ENCODE measurements at places on chromosomes 7 and 10.

DNA sequence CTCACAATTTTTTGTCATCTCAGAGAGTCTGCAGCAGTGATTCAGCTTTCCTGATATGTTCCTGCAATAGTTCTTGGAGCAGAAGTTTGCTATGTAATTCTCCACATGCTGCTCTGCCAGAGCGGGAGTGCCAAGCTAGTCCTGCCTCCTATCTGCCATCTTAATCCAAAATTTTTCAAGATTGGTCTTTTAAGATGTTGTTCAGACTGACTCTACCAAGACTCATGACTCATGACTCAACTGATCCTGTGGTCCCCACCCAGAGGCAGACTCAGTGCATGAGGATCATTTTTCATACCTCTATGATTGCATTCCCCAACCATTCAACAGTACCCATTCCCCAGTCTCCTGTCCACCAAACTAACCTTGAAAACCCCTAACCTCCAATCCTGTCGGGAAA lies 470.8 kb downstream of the INHBA start:
- no peak for DNase-seq

DNA sequence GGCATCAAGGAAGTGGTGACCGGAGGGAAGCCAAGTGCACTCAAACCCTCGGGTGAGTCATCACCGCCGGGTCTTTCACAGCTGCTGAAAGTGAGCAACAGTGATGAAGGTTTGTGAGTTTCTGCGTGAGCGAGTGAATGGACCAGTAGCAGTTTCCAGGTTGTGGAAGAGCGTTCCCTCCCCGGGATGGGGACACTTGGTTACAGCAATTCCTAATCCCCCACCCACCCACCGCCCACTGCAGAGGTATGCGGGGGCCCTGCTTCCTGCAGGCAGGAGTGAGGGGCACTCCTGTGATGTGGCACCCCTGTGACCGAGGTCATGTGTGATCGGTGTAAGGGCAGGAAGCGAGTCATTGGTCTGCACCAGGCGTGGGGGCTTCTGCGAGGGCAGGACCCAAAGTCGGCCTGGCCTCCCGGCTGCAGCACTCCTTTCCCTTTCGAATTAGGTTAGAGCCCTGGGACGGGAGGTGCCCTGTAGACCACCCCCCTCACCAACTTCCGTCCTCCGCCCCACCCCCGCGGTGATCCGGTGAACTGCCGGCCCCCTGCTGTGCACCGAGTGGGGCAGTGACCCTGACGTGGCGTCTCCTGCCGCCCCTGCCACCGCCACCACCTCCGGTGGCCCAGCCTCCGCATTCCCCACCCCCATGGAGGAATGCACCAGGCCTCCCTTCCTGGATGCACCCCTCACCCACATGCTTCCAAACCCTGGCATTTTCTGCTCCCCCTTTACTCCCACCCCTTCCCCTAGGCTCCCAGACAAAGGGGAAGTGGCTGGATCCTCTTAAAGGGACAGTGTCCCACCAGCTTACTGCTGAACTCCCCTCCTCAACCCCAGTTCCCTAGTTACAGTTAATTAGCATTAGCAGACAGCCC lies 10.9 kb downstream of the LIMK1 start:
- DNase-seq, result peak; percentile 84

DNA sequence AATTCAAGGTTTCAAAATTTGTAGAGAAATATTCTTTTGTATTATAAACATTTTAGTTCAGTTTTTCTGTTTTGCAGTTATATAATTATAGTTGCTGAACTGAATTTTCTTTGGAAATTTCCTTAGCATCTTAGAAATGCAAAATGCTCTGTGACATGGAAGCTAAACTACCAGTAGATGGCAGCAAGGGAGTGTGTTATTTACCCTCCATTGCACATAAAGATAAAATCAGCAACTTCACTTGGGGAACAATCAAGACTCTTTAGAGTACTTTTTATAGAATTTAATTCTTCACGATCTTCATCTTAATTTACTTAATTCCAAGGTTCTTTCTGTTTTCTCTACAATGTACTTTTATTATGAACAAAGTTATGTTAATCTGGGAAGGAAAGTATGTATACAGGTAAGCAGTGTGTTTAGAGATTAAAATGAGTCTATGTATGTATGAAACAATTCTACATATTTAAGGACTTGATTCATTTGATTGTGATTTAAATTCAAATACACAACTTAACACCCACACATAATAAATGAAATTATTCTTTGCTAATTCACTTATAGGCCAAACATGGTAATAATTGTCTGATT lies 404.2 kb downstream of the THSD7A start:
- peak; percentile 38 for DNase-seq

DNA sequence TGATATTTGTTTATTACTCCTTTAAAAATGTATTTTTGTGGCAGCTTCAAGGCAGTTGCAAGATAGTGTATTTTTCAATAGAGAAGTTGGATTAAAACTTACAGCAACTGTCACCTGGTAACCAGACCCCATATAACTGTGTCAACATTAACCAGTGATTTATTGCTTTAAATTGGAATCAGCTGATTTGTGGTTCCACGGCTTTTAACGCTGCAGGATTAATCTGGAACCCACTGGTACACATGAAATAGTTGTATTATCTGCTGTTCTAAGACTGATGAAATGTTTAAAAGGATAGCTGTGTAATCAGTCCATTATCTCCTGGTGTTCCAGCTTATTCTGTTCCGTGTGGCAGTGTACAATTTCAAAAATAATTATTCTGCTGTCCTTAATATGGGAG lies 180.2 kb downstream of the CELF2 start:
- no peak for DNase-seq

GRCh38 chr10:49484486-49485235 lies 54.3 kb downstream of the ERCC6 start:
- no peak for DNase-seq

- no peak for DNase-seq
Measured at GRCh38 chr10:82826132-82826531, 951.1 kb downstream of the NRG3 start.

- DNase-seq, result no peak
Measured at GRCh38 chr10:110751850-110752249, 107.7 kb downstream of the RBM20 start.

DNA sequence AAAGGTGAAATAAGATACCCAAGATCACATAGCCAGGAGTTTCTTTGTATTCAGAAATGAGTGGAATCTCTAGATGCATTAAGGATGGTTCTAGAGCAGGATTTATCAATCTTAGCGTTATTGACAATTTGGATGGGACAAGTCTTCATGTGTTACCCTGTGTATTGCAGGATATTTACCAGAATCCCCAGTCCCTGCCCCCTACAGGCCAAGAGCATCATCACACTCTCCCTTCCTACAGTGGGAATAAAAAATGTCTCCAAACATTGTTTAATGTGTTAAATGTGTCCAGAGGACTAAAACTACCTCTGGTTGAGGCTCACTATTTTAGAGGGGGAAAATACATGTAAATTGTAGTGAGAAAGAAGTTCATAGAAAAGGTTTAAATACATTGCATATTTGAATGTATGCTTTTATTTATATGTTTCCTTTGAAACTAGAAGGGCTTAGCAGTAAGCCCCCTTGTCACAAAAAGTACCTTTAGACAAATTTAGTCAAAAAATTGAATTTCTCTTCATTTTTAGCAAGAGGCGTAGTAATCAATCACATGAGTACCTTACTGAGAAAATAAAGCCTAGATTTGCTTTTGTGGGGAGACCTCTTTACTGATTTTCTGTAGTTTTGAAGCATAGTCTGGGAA lies 141.2 kb downstream of the MLLT10 start:
- peak; percentile 46 for DNase-seq

- no peak for DNase-seq
Measured at GRCh38 chr7:76069238-76069638, 21.3 kb downstream of the MDH2 start.

GRCh38 chr10:91034494-91035159 lies 113.7 kb upstream of the ANKRD1 start:
- DNase-seq, result no peak

DNA sequence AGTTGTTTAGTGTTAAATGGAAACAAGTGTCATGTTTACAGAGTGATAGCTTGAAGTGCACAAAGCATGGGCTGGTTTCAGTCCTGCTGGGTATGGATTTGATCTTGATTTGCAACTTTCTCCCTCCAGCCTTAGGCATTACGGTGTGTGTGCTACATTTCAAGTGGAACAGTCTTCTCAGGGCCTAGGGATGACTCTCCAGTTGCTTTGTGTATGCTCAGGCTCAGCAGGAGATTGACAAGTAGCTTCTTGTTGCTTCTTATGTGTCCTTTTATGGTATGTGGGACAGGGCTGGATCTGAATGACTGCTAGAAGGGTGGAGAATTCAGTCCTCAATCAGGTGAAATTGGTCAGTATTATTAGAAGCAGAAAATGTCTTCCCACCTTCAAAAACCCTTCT lies 51.3 kb upstream of the PLEKHA1 start:
- no peak for DNase-seq

DNA sequence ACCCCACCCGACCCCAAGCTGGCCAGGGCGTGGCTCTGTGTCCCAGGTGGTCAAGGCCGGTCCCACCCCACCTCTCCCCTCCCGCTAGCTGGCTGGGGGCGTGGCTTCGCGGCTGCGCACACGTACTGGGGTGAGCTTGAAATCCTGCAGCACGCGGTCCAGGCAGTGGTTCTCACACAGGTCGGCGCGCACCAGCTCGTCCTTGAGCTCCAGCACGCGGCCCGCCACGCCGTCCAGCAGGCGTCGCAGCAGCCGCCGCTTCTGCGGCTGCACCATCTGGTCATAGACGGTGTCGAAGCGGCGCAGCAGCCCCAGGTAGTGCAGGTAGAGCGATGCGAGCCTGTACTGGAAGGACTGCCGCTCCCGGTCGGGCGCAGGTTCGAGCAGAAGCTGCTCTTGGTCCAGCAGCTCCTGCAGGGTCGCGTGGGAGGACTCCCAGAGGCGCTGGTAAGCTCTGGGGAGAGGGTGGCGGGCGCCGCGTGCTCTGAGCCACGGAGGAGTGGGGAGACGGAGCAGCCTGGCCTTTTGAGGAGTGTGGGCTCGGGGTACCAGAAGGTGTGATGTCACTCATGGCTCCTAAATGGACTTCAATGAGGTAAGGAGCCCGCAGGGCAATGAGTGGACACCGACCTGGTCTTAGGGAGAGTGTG lies 5.8 kb downstream of the H2BK1 start:
- DNase-seq, result no peak

GRCh38 chr7:105389088-105389650 lies 448 bp upstream of the SRPK2 start:
- peak; percentile 27 for DNase-seq

GRCh38 chr10:126930131-126930882 lies 25.1 kb downstream of the DOCK1 start:
- DNase-seq, result no peak

DNA sequence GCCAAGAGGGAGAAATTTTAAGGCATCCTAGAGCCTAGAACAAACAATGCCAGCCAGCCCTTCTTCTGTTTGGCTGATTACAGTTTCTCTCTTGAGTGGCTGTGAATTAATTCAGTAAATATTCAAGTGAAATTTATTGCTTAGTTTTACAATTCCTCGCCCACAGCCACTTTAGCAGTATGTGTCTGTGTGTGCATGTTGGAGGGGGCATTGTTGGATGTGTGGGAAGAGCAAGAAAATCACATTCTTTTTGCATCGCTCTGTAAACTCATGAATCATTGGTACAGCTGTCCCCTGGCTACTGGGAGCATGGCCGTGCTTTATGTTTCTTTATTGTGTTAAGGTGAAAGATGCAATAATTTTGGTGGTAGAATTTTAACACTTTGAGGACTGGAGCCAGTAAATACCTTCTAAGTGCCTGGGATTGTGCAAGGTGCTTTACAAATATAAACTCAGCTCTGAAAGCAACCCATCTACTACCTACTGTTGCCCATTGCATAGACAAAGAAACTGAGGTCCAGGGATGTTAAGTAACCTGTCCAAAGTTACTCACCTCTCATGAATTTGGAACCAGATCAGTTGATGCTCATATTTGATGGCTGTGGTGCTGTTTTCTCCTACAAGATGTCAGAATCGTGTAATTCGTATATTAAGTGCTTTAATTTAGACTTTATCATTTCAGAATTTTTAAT lies 89.9 kb upstream of the BTBD16 start:
- DNase-seq, result no peak

DNA sequence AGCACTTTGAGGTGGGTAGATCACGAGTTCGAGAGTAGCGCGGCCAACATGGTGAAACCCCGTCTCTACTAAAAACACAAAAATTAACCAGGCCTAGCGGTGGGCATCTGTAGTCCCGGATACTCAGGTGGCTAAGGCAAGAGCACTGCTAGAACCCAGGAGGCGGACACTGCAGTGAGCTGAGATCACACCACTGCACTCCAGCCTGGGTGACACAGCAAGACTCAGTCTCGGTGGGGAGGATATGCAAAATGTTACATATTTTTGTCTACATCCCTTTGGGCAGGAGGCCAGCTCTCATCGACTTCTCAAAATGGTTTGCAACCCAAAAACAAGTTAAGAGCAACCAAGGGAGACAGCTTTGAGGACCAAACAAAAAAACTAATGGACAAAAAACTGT lies 8.2 kb downstream of the ATE1 start:
- no peak for DNase-seq

DNA sequence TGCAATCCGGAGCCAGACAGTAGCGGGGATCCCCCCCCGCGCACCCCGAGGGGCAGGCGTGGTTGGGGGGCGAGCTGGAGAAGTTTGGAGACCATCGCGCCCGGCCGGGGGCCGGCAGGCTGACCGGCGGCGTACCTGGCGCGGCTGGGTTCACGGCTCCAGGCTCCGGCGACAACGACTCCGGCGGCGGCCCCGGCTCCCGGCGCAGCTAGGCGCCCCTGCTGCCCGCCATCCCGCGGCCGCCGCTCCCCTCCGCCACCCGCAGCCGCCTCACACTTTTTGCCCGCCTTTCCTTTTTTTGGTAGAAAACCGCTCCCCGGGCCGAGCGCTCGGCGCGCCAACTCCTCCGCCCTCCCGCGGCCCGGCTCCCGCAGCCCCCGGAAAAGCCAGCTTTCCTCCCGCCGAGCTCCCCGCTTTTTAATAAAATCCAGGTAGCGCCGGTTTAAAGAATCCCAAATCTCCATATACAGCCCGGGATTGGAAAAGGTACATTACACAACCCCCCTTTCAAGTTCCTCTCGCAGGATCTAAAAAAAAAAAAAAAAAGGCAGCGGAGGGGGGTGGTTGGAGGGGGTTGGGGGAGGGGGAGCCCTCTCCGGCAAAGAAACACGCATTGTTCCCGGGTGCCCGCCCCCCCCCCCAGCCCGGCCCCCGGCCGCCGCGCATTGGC lies at the start of gene TNRC18:
TNRC18 (minus strand) TSS at position 529 of the 670 bp plus-strand sequence. CDS start 2,588 bp downstream, outside the sequence.
- DNase-seq, result peak; percentile 17

GRCh38 chr10:108982159-108982558 lies 941.2 kb downstream of the XPNPEP1 start:
- DNase-seq, result no peak

GRCh38 chr10:1741450-1741849 lies 4.1 kb upstream of the ADARB2 start:
- no peak for DNase-seq

DNA sequence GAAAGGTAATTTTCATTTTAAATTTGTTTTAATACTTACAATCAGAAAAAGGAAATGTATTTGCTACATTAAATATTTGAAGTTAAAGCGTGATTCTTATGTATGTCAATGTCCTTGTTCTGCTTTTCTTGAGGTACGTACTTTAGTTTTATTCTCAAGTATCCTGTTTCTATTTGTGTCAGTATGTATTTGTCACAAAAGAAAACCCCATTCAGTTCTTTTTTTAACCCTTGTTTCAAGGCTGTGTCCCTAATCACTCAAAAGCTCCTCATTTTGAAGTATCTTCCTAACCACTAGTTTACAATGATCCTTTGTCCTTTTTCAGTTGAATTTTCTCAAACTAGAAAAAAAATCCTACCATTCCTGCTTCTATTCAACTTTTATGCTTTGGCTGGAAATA lies 25.2 kb downstream of the NHLRC2 start:
- no peak for DNase-seq
